ENCODE measurements at places on chromosomes 2 and 18.

DNA sequence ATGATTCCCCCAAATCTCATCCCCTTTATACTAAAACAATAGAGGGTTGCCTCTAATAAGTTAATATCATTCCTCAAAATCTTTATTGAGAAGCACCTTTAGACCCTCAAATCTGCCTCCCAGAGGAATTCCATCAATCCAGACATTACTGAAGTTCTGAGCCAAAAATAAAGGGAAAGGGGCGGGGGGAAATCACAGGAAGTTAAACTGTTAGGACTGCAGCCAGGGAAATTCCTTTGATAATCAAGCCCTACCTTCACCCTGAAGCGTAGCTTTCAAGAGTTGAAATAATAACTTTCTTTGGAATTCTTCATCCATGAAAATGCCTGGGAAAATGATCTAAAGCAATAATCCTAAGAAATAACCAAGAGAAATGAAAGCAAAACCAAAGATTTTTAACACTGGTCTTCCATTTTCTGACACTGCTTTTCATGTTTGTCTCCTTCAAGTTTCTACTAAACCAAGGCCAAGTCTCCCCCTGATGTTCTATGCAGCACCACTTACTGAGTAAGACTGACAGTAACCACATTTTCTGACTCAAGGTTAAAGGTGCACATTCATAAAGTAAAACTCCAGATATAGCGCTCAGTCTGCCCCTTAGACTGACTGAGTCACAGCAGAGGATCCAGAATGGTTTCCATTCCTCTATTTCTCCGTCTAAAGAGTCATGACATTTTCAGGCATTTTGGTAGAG is 78.2 kb downstream of the TCF4 start:
- DNase-seq, result no peak

- no peak for DNase-seq
These were observed 77.7 kb upstream of the WDR75 start for GRCh38 chr2:189363559-189363958.

DNA sequence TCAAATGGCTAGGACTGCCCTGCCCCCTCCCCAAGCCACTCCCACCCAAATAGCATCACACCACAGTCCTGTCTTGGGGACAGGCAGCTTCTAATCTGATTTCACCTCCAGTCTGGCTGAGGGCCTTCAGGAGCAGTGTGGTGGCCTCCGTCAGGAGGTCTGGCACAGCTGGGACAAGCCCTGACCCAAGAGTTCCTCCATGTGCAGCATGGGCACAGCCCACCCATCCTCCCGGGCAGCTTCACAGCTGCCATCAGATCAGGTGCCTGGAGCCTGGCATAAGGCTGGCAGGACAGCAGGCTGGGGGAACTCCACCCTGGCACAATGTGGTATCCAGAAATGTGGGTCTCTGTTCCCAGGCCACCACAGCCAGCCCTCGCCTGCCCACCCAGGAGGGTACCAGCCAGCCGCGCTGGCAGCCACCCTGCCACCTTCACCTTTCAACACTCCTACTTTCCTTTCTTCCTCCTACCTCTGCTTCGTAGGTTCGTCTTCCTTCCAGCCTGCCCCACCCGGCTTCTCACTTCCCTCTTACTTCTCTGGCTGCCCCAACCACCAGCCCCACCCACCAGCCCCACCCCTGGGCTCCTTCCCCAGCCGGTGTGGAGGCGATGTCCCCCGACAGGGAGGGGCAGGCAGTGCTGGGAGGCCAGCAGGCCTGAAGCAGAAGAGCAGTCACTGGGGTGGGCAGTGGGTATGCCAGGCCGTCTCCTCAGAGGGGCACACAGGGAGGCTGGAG is at the start of gene CAPG:
Gene CAPG (minus strand): TSS at position 522 of the 739 bp plus-strand sequence. CDS start 8,221 bp downstream, outside the sequence.
- peak; percentile 15 for DNase-seq

DNA sequence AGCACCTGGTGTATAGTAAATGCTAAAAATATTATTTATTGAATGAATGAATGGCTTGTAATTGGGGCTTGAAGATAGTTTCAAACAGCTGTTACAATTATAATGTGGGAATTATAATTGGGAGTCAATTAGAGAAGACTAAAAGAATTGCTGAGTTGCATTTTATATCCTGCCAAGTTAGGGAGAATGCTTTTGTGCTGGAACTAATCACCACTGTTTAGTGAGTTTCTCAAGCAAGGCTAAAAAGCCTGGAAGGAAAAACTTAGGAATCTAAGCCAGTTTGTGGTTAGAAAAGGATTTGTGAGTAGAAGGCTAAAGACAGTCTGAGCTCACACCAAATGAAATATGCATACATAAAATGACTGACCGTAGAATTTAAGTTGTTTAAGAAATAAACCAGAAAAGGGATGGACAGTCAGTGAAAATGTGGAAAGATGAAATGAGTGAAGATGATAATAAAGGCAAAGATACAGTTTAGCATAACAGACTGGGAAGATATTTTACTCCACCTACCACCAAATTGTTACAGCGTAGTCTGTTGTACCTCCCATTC is 647.7 kb upstream of the FSHR start:
- no peak for DNase-seq

GRCh38 chr2:104539649-104540048 is 314.3 kb upstream of the POU3F3 start:
- DNase-seq, result no peak

GRCh38 chr18:62938487-62938886 is 223.1 kb downstream of the PHLPP1 start:
- no peak for DNase-seq

- DNase-seq, result no peak
These were observed 139.0 kb upstream of the NXPH2 start for GRCh38 chr2:138919120-138919747.

All from activated T-cell treated with anti-CD3 and anti-CD28 coated beads for 1 hour (primary cell).